Prostate gland (tissue), 2 donors: ENCODE measurements at places on chromosomes 5 and 9. TPM values are rescaled to one million over a fixed set of nuclear protein-coding genes. Genes with fewer than 3 reads are reported as not detected.
A peak's percentile ranks its signal among the peaks of the same experiment; 100 is the strongest.

OR1J2 gene
- total RNA-seq = not detected

SLC1A1 gene
- 13.1 TPM for total RNA-seq

DNA sequence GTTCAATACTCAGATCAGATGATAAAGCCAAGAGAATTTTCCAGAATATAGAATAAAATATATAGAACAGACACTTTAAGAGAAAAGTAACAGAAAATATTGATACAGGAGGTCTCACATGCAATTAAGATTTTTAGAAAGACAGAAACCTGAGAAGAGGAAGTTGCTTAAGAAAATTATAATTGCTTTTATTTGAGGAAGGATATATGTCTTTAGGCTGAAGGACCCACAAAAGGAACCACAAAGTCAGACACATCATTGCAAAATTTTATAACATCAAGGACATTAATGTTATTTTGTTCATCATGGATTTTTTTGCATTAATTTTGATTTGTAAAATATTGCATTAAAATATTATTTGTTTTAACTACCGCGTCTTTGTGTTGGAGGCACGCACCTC is 141.5 kb downstream of the FSTL4 start:
- no peak for DNase-seq

SCGB3A1 gene
- 412 TPM for total RNA-seq

- no peak for DNase-seq
Observed at GRCh38 chr5:75681125-75681830, 36.0 kb downstream of the POC5 start.

PPP3R2 gene
- not detected for total RNA-seq

TXNDC8 gene
- not detected for total RNA-seq

DNA sequence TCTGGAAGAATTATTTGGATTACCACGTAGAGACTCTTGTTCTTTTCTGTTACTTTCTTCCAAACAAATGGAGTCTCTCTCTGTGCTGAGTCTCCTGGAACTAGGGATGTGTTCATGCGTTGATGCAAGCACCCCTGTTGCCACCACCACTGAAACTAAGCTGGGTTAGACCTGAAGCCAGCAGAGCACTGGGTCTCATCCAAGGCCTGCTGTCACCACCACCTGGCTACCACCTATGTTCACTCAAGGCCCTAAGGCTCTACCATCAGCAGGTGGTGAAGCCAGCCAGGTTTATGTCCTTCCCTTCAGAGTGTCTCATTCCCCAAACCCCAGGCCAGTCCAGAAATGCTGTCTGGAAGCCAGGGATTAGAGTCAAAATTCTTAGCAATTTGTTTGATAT is 13.3 kb downstream of the RIC1 start:
- no peak for DNase-seq

DNA sequence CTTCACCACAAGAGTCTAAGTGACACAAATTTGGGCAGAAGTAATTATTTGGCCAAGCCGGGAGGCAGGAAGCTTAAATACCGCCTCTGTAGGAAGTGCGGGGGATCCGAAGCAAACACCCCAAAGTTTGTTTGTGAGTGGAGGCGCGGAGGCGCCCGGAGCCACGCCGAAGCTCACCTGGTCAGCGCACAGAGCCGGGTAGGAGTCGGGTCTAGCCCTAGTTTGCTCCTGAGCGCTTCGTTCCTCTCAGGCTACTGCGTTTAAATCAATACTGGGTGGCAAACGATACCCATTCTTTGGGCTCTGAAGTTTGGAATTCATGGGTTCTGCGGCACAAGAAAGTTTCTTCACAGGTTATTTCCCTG is 855 bp downstream of the MCC start:
- peak; percentile 43 for DNase-seq

PCDHB16 gene
- 4.4 TPM for total RNA-seq

SERINC5 gene
- 127 TPM for total RNA-seq

- DNase-seq = no peak
Observed at GRCh38 chr5:37054391-37054790, 177.8 kb downstream of the NIPBL start.

DNA sequence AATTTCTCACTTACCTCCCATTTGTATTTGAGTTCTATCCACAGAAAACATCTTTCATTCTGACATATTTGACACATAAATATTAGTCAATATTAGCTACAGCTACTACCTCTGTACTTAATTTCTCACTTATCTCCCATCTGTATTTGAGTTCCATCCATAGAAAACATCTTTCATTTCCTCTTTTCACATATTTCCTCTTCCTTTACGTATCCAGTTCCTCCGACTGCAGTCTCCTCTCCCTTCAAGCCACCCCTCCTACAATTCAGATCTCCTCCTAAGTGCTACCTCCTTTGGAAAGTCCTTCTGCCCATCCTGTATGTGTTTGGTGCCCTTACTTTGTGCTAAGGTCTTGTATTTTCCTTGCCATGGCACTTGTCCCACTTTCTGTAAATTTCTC is 1.6 kb downstream of the SREK1IP1 start:
- DNase-seq = no peak

GRCh38 chr9:134814598-134815215 is 65.9 kb upstream of the FCN2 start:
- DNase-seq = no peak

DNA sequence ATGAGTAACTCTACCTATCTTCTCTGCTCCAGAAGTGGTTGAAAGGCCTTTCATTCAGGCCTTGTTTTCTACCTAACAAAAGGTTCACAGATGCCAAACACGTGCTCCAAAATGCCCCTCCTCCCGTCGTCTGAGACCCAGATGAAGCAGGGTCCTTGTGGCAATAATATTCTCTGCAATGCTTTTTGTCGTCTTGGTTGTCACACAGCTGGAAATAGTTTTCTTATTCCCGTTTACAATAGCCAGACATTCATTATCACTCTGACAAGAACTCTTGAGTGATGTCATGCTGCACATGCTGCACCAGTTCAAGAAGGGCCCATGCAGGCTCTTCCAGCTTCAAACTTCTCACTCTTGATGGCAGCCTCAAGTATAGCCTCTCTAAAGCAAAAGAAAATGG is 7.8 kb downstream of the LPAR1 start:
- DNase-seq = no peak

GRCh38 chr9:133513214-133514100 is 11.3 kb downstream of the MYMK start:
- DNase-seq = no peak

GRCh38 chr5:132751444-132751843 is 4.2 kb downstream of the CCNI2 start:
- no peak for DNase-seq

FBP2 gene
- total RNA-seq = 2.0 TPM

RGMB gene
- 56.5 TPM for total RNA-seq

GRCh38 chr9:124797343-124798103 is 20.6 kb downstream of the OLFML2A start:
- no peak for DNase-seq

DNA sequence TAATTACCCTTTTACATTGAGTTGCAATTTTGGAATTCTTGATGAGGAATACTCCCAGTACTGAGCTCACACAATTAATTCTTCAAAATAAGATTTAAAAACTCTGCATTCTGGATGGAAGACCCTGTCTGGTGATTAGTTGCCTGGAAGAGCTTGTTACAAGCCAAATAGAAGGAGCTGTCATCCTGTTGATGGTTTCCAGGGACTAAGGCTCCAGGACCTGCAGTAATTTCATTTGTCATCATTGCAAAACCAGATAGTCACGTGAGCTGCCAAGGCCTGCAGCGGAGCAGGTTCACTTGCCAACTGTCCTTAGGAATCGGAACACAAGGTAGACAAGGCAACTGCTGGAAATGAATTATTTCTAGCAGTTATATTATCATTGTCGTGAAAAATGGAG is 597.7 kb downstream of the CCDC171 start:
- peak; percentile 43 for DNase-seq

DNA sequence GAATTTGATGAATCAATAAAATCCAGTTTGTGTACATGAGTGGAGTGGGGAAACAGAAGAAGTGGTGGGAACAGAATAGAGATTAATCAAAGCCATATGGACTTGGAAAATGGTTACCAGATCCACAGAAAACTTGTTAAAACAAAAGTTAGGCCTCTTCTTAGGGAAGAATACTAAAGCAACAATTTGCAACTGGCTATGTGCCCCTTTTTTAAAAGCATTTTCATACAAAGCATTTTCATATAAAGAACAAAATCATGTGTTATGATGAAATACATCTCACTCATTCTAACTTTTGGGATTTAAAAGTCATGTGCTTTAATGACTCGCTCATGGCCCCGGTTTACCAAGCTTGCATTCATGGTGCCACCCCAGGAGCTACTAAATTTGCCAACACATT is 276.9 kb downstream of the EFNA5 start:
- no peak for DNase-seq

DNA sequence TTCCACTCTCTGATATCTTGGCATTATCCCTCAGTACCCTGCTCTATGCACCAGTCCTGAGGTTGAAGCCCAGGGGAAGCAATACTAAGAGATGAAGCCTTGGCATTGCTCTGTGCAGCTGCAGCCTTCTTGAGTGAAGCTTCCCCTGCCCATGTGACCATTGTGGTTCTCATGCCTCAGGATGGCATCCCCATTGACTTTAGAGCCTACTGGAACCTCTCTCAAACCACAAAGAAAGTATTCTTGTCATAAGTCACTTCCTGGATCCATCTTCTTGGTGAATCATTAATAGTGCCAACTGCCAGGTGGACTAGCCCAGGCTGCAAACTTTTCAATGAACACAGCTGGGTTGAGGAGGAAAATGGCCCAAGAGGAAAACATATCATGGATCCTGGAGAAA is 283.9 kb upstream of the RFX3 start:
- DNase-seq = no peak
